ENCODE measurements at places on chromosomes 1 and 21.

- DNase-seq, result no peak
Observed at GRCh38 chr1:118868387-118868786, 119.8 kb downstream of the TBX15 start.

DNA sequence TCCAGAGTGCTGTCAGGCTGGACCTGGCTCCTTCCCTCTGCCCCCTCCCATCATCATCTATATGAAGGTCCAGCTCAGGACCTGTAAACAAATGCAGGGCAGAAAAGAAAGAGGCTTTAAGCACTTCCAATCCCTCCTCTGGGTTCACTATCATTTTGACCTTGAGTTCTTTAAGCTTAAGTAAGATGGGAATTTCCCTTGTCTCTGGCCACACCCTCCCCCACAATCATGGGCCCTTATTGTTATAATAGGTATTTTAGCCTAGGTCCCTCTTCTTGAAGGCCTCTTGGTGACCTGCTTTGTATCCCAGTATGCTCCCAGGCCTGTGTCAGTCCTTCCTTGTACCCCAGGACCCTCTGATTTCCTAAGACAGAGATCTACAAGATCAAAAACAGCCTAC, 45.1 kb upstream of the EPS15 start:
- DNase-seq, result no peak

- DNase-seq, result no peak
Observed at GRCh38 chr1:24228311-24228710, 41.2 kb upstream of the IFNLR1 start.

DNA sequence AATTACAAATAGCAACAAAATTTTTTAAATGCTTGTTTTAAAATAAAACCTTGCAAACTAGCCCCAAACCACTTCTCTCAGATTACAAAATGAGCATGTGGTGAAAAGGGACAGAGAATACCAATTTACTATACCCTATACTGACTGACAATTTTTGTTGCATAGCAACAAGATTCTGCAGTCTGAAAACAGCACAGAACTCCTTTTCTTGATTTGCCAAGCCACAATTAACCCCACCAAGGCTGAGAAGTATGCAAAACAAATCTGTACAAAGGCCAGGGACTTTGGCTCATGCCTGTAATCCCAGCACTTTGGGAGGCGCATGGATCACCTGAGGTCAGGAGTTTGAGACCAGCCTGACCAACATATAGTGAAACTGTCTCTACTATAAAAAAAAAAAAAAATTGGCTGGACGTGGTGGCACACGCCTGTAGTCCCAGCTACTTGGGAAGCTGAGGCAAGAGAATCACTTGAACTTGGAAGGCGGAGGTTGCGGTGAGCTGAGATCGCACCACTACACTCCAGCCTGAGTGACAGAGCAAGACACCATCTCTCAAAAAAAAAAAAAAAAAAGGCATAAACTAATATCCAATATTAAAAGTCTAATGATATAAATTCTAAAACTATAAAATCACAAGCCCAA, 21.8 kb downstream of the ENAH start:
- no peak for DNase-seq

DNA sequence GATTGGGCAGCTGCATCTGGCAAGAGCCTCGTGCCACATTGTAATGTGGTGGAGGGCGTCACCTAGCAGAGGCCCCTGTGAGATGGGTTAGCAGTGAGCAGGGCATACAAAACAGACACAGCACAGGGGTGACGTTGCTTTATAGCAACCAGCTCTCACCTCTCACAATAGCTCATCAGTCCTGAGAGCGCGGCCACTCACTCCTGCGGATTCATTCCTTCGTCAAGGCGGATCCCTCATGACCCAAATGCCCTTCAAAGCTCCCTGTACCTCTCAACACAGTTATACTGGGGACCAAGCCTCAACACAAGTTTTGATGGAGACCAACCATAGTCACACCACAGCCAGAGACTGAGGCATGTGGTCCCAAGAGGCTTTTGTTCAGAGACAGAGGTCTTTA, 22.9 kb downstream of the SLC37A1 start:
- no peak for DNase-seq

DNA sequence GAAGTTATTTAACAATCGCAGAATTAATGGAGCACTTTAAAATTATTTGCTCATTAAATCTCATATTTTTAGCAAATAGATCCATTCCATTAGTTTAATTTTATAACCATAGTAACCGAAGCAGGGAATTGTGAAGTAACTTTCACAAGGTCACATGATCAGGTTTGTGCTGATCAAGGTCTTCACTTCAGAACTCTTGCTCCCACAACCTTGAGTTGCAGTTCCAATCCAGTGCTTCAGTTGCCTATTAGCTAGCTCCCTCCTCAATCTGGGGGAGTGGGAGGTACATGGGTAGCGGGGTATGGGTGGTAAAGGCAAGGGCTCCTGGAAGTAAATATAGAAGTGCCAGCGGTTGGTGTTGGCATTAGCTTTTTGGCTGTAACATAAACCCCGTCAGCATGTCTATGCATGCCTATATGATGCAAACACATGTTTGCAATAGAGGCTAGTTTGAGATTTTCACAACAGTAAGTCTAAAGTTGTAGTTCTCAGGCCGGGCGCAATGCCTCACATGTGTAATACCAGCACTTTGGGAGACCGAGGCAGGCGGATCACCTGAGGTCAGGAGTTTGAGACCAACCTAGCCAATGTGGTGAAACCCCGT, 5.8 kb downstream of the ATP5IF1 start:
- no peak for DNase-seq

DNA sequence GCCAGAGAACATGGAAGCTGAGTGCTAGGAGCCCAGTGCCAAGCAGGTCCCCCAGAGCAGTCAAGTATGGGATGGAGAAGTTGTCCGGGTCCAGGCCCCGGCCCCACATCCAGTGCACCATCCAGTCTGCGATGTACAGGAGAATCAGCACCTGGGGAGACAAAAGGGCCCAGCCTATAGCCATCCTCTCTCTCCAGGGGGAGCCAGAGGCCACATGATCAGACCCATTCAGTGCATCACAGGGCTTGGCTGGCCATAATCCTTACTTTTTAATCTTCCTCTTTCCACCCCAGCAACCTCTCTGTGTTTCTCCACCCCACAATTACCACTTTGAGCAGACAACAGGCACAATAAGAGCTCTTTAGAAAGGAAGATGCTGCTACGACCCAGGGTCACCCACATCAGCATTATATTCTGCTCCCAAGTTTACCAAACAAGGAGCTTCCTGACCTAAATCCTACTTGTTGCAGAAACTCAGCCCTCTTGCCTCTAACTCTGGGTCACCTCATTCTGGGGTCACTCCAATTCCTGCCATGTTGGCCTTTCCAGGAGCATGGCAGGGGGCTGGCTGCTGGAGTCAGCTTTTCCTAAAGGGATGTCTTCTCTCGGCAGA, 16.4 kb upstream of the RAB29 start:
- peak; percentile 56 for DNase-seq

DNA sequence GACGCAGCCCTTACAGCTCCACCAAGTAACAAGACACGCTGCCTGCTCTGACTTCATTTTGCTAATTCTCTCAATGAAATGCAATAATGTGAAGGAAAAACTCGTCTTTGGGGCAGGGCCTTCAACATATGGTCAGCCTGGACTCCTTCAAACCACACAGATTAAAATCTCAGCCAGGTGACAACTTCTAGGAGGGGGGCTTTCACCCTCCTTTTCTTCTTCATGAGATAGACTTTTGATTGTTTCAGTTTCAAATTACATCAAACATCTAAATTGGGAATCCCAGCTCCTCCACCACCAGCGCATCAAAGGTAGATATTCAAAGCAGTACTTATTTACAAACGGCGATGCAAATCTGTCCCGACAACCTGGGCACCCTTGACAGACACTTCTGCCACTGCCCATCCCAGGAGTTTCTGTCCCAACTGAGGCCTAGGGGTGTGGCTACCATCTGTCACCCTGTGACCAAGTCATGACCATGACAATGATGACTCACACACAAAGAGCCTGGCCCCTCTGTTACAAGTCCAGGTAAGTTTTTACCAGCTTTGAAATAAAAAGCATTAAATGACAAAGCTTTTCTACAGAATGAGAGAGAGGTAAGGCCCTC, 29.7 kb downstream of the SSBP3 start:
- no peak for DNase-seq

- DNase-seq, result peak; percentile 36
Observed at GRCh38 chr1:214332946-214333798, 52.2 kb downstream of the SMYD2 start.

DNA sequence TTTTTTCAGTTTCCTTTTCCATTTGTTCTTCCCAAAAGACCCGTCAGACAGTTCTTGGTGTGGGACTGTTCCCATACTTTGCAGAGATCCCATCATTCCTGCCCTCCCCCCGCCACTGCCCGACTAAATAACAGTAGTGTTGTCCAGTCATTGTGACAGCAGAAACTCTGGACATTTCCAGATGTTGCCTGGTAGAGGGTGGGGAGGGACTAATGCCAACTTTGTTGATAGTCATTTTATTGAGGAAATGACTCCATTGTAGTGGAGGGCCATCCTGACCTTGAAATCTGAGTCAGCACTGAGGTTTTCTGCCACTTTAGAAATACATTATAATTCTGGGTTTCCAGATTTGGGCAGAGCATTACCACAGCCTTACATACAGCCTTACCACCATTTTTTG, 85.4 kb downstream of the CEP350 start:
- no peak for DNase-seq

DNA sequence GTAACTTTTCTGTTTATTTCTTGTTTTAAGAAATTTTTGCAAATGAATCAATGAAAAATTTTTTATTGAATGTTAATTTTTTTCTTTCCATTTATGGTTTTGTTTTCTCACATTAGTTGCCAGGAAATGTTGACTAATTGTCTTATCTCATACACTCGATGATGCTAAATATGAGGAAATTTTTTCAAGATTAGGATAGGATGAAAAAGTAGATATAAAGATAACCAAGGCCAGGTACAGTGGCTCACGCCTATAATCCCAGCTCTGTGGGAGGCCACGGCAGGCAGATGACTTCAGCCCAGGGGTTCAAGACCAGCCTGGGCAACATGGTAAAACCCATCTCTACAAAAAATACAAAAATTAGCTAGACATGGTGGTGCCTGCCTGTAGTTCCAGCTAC, 12.6 kb downstream of the LAX1 start:
- no peak for DNase-seq

DNA sequence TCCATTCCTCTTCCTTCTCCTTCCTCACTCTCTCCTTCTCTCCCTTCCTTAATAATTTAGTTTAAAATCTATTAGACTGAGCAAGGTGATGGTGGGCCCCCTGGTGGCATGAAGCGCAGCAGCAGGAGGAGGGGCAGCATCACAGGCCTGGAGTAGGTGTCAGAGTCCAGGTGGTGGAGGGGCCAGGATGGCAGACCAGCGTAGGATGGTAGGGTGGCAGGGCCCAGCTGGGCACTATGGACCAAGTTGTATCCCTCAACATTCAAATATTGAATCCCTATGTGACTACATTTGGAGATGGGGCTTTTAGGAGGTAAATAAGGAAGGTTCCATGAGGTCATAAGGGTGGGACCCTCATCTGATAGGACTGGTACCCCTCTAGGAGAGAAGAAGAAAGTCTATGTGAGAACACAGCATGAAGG, 61.0 kb downstream of the WDR4 start:
- DNase-seq, result no peak

DNA sequence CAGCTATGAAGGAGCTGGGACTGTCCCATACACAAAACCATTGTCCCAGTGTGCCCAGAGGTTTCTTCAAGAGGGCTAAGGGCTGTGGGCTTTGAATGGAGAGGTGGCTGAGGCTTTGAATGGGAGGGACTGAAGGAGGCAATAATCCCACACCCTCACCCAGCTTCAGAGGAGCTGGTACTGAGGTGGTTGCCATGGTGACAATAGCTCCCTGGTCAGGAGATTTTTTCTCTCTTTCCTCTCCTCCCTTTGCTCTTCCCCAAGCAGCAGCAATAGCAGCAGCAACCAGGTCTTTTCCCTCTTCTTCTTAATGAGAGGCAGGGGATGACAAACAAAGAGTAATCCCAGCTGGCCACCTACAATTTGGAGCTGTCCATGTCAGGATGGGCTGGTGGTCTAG, 1.6 kb downstream of the HPCAL4 start:
- DNase-seq, result no peak

DNA sequence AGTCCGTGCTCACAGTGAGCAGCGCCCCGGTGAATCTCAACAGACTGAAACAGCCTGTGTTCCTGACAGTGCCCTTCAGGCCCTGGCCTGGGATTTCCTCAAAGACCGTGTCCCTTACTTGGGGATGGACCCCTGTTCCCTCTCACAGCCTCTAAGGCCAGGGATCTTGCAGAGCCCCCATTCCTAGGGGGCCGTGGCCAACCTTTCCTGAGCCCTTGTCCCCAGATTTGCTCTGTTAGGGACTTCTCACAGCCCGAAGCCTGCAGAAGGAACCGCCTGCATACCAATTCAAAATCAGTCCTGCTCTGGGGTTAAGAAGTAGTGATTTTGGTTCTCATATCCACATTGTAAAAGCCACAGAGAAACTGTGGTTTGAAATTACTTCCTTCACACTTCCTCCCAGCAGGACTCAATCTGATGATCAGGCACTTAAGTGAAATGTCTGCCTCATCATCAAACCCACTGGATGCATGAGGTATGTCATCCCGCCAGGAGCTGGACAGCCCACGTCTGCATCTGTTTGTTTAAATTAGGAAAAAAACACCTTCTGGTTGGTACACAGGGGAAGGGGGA, 14.9 kb downstream of the ABCA4 start:
- no peak for DNase-seq

DNA sequence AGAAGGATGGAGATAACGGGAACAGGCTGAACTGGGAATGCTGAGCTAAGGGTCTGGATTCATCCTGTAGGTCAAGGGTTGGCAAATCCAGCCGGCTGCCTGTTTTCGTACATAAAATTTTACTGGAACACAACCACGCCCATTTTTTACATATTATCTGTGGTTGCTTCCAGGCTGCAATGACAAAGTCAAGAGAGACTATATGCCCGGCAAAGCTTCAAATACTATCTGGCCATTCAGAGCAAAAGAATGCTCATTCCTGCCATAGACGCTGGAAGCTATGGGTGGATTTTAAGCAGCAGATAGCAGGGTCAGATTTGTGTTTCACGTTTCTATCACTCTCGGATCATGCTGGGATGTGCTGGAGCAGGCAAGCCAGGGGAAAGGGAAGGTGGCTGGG, 137.9 kb upstream of the EDN2 start:
- no peak for DNase-seq

- DNase-seq, result no peak
Observed at GRCh38 chr1:101907264-101907663, 89.5 kb downstream of the OLFM3 start.

GRCh38 chr1:24248859-24249258, 61.8 kb upstream of the IFNLR1 start:
- no peak for DNase-seq

GRCh38 chr1:232911027-232911599, 39.3 kb upstream of the NTPCR start:
- no peak for DNase-seq

DNA sequence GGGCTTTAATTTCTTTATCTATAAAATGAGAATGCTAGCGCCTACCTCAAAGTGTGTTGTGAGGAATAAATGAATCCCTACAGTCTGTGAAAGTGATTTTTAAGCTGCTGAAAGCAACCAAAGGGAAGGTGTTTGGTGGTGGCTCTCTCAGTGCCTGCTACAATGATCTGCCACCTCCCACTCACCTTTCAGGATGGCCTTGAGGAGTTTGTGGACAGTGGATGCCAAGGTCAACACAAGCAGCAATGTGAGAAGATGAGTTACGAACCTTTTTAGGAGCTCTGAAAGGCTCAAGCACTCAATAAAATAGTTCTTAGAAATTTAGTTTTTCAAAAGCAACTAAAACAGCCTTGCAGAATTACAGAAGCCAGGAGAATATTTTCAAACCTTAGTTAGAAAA, 176.6 kb upstream of the DPT start:
- DNase-seq, result no peak
